Stimulated activated CD4-positive, alpha-beta T cell treated with anti-CD3 and anti-CD28 coated beads, Interleukin-1b, Interleukin-23, amount 100 ng/mL, for 4 hours (primary cell): ENCODE measurements at places on chromosomes 12 and 14.

DNA sequence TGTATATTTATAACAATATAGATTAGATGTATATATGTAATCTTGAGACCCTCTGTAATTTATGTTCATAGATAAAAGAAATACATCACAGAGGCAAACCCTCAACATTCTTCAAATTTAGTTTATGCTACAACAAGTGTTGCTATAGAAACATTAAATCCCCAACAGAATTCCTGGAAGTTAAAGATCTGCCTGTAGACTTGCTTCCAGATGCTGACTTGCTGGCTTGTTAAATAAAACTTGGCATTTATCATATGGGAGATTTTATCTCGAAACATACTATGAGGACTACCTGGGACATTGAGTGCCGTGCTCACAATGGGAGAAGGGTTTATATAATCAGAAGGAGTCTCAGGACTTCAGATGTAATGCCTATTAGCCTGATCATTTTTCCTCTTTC is 136.3 kb upstream of the PLXNC1 start:
- DNase-seq, result no peak

- DNase-seq, result no peak
Observed at GRCh38 chr12:132109741-132110140, 34.4 kb downstream of the DDX51 start.

GRCh38 chr12:12477532-12477890 is 85.2 kb downstream of the DUSP16 start:
- no peak for DNase-seq

- DNase-seq, result peak; percentile 31
Observed at GRCh38 chr12:51009056-51009440, 17.1 kb downstream of the SLC11A2 start.

GRCh38 chr12:80681-81190 is 14.2 kb downstream of the IQSEC3 start:
- no peak for DNase-seq

DNA sequence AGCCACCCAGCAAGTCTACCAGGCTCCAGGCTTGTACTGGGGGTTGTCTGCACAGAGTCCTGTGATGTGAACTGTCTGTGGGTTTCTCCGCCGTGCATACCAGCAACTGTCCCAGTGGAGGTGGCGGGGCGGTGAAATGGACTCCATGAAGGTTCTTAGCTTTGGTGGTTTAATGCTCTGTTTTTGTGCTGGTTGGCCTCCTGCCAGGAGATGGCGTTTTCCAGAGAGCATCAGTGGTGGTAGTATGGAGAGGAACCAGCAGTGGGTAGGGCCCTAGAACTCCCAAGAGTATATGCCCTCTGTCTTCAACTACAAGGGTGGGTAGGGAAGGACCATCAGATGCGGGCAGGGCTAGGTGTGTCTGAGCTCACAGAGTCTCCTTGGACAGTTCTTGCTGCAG is 303.8 kb downstream of the TMEM121 start:
- DNase-seq, result no peak

DNA sequence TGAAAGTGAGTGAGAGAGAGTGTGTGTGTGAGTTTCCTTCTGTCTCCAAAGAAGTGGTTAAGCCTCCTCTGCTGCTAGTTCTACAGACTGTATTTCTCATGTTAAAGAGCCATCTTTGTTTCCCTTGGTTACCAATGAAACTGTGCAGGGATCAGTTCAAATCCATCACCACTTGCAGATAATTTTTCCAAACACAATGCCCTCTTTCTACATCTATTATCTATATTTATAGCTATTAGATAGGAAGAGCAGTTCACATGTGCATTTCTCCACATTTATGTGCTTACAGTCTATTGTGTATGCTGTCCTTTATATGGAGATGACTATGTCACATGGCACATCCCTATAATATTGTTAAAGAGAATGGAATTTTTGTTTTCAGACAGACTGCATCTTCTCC is 2.2 kb upstream of the DAAM1 start:
- no peak for DNase-seq

GRCh38 chr14:32078023-32078857 is 1.1 kb downstream of the ARHGAP5 start:
- no peak for DNase-seq

GRCh38 chr14:56532546-56532945 is 47.1 kb upstream of the TMEM260 start:
- DNase-seq, result no peak

DNA sequence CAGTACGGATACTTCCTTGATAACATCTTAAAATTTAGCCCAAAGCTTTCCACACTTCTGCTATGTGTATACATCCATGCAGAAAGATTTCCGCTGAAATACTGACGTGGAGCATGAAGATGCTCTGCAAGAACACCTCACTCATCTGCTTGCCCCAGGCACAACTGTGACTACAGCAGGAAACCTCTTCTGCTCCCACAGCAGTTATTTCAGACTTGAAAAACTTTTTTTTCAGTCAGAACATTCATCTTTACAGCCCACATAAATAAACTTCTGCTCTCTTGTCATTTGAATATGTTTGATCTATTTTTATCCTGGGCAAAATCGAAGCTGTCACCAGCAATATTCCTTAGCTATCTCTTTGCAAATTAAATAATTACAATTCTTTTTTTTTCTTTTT is 6.8 kb upstream of the LRIG3 start:
- no peak for DNase-seq

GRCh38 chr12:99005601-99006000 is 360.5 kb downstream of the APAF1 start:
- DNase-seq, result no peak

- DNase-seq, result no peak
Observed at GRCh38 chr12:71239731-71240130, 81.9 kb upstream of the TSPAN8 start.

GRCh38 chr14:104343690-104344640 is 205.6 kb downstream of the KIF26A start:
- no peak for DNase-seq
